ENCODE measurements at places on chromosomes 5 and 9.

GRCh38 chr5:31965227-31965626, 208.9 kb downstream of the GOLPH3 start:
- H3K27me3 ChIP-seq = no peaks in the 10 kb centered on the region
- H3K27ac ChIP-seq = no peak overlapping the region
- no peak overlapping the region for H3K4me3 ChIP-seq
- no peak for DNase-seq

DNA sequence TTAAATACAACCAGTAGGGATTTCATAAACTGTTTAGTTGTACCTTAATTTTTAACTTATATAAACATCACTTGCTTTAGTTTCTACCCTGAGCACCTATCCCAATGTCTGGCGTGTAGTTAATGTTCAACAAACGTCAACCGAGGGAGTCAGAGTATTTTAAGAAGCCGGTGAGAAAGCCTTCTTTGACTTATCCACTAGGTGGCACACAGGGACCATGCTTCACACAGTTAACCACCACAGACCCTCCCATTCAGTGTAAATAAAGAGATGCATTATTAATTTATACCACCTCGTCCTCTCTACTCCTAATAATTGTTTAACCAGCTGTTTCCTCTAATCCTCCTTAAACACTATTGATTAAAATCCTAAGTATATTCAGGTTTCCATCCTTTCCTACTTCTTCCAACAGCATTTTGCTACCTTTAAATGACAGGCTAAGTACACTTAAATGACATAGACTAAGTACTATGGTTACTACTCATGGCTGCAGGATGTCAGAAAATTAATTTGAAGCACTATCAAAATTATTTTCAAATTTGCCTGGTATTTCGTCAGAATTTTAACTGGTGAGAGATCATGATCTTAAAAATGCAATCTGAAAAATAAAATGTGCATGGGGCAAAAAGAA, 2.3 kb downstream of the HAPLN1 start:
- peaks cover 42% of the 10 kb centered on the region for H3K27me3 ChIP-seq
- H3K4me1 ChIP-seq = peaks cover 4% of the 10 kb centered on the region
- H3K4me3 ChIP-seq = no peak overlapping the region
- DNase-seq = no peak

- peaks cover 36% of the 10 kb centered on the region for H3K4me1 ChIP-seq
- H3K36me3 ChIP-seq = peaks cover 29% of the 10 kb centered on the region
- no peaks in the 10 kb centered on the region for H3K27me3 ChIP-seq
- no peak for DNase-seq
- no peak overlapping the region for H3K27ac ChIP-seq
Observed at GRCh38 chr9:135902655-135903357, 4.5 kb downstream of the CAMSAP1 start.

DNA sequence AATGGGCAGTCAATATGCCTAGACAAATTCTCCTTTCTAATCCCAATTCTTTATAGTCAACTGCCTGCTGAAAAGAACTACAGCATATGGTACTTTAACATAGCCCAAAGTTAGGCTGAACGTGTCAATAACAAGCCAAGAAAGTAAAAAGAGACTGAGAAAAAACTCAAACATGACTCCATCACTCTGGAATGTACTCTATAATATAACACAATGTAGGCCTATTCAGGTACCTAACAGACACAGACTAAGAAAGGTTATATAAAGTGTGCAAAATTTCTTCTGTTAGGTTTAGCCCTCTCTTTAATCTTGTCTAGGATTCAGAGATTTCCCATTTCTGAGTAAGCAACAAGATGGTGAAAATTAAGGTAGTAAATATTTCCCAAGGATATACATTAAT, 209.7 kb upstream of the PRR16 start:
- no peak for DNase-seq
- H3K27ac ChIP-seq = no peak overlapping the region

GRCh38 chr9:113477661-113478060, 14.1 kb downstream of the RGS3 start:
- no peak overlapping the region for H3K27ac ChIP-seq
- peaks cover 7% of the 10 kb centered on the region for H3K27me3 ChIP-seq
- peaks cover 13% of the 10 kb centered on the region for H3K4me1 ChIP-seq

GRCh38 chr5:8993031-8993430, 552.8 kb downstream of the SEMA5A start:
- H3K4me1 ChIP-seq = no peaks in the 10 kb centered on the region
- H3K36me3 ChIP-seq = no peaks in the 10 kb centered on the region
- no peak overlapping the region for H3K27ac ChIP-seq
- no peak for DNase-seq
- H3K27me3 ChIP-seq = no peaks in the 10 kb centered on the region
- H3K4me3 ChIP-seq = no peak overlapping the region

DNA sequence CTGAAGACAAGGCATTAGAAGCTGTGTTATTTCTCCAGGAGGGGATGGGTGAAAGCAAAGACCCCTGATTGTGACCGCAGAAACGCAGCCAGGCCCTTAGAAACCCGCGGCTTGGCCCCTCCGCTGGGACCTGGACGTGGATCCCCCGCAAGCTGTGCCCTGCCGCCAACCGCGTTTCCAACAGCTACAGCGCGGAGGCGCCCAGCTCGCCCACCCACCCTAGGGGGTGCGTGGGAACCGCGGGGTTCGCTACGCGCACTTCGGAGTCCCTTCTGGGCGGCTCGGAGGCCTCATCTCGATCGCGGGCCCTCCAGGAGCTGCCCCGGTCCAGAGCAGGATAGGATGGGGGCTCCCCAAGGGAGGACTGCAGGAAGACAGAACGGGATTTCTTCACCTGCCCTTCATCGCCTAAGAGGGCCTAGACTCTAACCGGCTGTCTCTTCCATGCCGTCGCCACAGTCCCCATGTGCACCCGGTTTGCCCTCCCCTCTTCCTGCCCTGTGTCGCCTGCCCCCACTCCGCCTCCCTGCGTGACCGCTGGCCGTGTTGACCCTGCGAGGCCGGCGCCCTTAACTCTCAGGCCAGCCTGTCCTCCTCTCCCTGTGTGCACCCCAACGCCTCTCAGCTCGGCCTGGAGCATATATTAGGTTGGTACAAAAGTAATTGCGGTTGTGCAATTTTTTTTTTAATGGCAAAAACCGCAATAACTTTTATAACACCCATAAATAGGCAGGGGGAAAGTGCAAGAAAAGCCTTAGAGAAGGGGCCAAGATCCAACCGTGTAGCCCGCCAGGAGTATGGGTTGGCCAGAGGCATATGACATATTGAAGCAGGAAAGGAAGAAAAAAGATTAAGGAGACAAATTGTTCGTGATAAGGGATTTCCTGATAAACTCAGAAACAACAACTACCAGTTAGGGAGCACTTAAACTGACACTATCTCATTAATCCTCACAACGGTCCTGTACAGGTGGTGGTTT, 68.1 kb upstream of the FREM1 start:
- H3K4me1 ChIP-seq = no peaks in the 10 kb centered on the region
- no peak overlapping the region for H3K4me3 ChIP-seq
- no peaks in the 10 kb centered on the region for H3K36me3 ChIP-seq

GRCh38 chr5:122858451-122858850, 13.0 kb downstream of the SNX24 start:
- H3K4me1 ChIP-seq = peaks cover 4% of the 10 kb centered on the region
- no peaks in the 10 kb centered on the region for H3K27me3 ChIP-seq
- H3K36me3 ChIP-seq = peaks cover 7% of the 10 kb centered on the region
- DNase-seq = no peak
- H3K4me3 ChIP-seq = no peak overlapping the region
- H3K27ac ChIP-seq = no peak overlapping the region

GRCh38 chr9:13735181-13735580, 455.7 kb upstream of the MPDZ start:
- H3K27ac ChIP-seq = no peak overlapping the region
- H3K4me3 ChIP-seq = no peak overlapping the region
- no peaks in the 10 kb centered on the region for H3K27me3 ChIP-seq
- DNase-seq = no peak

- H3K4me1 ChIP-seq = peaks cover 98% of the 10 kb centered on the region
- H3K36me3 ChIP-seq = peaks cover 70% of the 10 kb centered on the region
- peak overlapping the region; percentile 67 for H3K4me3 ChIP-seq
- DNase-seq = no peak
- no peaks in the 10 kb centered on the region for H3K27me3 ChIP-seq
Observed at GRCh38 chr9:127557998-127558546, 54.0 kb upstream of the STXBP1 start.

All from activated CD4-positive, alpha-beta memory T cell treated with anti-CD3 and anti-CD28 coated beads, Interleukin-2, amount 10 ng/mL, durations not matched to agents 7 days and 5 days (primary cell).